Left forelimb (tissue), 1 donor: ENCODE measurements at places on chromosomes 6 and 20.
A peak's percentile ranks its signal among the peaks of the same experiment; 100 is the strongest.

- no peak for DNase-seq
Measured at GRCh38 chr6:25061289-25061936, 125.7 kb upstream of the RIPOR2 start.

DNA sequence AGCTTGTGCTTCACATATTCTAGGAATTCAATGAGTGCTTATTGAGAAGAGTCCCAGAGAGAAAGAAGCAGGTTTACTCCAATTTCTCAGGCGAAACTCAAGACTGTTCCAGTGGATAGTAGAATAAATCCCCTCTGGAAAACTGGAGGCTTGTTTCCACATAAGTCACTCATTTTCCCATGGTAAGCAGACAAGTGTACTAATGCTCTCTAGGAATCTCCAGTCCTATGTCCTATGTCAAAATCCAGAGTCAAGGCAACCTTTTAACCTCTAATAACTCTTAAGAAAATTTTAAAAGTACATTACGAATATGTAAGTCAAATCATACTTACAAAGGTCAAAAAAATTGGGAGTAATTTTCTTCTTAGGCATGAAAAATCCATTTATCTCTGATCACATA is 35.2 kb downstream of the SMLR1 start:
- DNase-seq: no peak

DNA sequence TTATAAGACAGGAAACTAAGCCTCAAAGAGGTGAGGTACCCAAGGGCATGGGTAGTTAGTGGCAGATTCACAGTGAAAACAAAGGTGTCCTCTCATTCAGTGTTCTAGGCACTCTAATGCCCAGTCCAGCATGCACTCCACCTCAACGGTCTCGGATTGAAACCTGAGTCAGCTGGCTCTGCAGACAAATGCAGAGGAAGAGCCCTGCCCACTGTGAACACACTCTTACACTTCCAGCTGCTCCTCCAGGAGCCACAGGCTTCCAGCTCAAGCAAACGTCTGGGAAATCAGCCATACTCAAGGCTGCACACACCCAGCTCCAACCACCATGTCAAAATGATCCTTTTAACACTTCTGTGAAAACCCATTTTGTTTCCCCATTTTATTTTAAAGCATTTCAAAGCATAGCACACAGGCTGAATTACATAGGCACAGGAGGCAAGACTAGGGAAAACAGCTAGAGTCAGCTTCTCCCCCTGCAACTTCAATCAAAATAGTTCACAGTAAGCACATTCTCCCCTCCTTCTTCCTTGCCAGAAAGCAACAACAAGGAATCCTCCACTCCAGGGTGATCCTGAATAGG is 3.0 kb upstream of the IL17A start:
- no peak for DNase-seq

DNA sequence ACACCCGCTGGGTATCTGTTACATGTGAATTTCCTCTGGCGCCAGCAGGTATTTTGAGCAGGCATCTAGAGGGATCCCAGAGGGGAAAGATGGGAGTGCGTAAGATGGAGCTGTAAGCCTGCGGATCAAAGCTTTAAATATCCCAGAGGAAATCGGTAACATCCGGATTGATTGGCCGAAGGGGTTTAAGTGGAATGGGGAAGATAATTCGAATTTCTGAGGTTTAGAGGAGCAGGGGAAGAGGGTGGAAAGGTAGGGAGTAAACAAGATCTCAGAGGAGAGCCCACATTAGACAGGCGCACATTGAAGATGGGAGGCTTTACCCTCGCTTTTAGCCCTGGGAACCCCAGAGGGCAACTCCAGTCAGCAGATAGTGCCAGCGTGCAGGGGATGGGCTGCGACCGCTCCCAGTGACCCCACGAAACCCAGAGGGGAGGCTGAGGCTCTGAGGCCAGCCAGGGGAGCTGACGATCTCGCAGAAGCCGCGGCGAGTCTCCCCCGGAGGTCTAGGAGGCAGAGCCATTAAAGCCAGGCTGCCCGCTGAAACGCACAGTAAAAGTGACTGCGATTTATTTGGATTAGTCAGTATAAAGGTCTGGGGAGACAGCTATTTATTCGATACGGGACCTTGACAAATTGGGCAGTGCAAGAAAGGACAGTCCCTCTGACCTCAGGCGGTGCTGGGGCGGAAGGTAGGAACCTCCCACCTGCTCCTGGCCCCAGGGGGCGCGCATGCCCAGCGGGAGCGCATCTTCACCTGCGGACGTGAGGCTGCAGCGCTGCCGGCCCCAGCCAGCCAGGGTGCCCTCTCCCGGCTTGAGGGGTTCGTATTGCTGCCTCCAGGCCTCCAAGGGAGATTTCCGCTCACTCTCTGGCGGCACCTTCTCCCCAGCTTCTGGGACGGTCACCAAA is 34.3 kb upstream of the TCF21 start:
- DNase-seq: no peak

DNA sequence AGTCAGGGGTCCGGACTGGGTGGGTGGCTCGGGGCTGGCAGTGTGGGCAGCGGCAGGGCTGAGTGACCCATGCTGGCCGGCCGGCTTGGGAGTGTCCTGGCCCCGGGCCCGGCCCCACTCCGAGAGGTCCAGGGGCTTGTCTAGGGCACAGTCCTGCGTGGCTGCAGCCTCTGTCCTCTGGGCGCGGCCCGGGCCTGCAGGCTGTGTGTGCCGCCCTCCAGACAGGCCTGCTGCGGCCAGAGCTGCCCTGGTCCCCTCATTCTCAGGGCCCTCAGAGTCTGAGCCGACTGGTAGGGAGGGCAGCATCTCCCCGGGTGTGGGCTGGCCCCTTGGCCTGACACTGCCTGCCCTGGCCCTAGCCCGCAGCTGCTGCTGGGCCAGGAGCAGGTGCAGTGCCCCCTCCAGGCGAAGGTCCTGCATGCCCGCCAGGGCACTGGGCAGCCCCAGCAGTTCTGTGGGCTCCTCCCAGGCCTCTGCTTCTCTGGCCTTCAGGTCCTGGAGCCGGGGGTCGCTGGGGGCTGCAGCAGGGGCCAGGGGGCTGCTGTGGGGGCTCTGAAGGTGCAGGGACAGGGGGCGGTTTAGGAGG is 6.9 kb upstream of the CABLES2 start:
- no peak for DNase-seq

DNA sequence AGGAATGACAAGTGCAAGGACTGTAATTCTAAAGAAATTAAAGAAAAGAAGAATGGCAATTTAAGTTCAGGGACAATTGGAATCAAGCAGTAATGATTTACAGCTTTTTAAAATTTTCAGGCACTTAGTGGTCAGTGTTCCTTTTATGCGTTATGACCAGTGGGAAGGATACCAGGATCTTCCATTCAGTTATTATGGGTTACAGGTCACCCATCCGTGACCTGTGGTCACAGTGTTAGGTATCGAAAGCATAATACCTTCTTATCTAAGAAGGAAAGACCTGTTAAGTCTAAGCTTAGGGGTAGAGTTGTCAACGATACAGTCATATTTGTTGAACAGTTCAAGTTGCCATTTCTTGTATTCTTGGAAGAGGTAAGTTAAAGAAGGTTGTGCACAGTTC is 253.8 kb downstream of the LAMA2 start:
- no peak for DNase-seq

DNA sequence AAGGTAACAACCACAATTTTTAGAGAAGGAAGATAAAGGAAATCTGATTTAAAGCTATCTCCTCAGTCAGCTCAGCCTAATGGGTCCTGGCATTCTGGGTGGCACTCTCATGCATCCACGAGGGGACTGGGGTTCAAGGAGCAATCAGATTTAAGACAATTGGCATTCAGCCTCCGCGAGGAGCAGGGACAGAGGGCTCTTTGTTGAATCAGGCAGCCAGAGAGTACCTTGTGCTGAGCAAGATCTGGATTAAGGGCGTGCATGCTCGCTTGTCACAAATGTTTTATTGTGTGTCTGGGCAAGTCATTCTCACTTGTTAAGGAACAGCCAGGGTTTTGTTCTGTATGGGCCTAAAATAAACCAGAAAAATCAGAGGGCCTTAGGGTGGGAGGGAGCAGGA is 475.3 kb upstream of the NRSN1 start:
- no peak for DNase-seq

DNA sequence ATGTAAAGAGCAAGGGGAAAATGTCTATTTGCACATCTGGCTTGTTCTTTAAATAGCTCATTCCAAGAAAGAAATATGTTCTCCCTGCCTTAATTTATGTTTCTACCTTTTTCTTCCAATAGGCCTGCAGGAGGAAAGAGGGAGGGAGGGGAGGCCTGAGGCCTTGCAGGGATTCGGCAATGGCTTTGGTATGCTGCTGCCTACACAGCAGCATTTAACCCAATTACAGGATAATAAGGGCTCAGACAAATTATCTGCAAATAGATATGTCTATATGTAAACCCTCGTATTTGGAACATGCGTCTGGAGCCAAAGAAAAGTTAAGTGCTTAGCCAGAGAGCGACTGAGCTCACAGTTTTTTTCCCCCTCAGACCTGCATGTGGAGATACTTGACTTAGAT is 277.2 kb downstream of the CDC5L start:
- no peak for DNase-seq

- DNase-seq: no peak
Measured at GRCh38 chr6:13420269-13420668, 67.1 kb downstream of the GFOD1 start.

GRCh38 chr20:36162272-36162966 is 7.9 kb downstream of the EPB41L1 start:
- DNase-seq: no peak

GRCh38 chr20:44394702-44395460 is 39.4 kb downstream of the HNF4A start:
- no peak for DNase-seq

DNA sequence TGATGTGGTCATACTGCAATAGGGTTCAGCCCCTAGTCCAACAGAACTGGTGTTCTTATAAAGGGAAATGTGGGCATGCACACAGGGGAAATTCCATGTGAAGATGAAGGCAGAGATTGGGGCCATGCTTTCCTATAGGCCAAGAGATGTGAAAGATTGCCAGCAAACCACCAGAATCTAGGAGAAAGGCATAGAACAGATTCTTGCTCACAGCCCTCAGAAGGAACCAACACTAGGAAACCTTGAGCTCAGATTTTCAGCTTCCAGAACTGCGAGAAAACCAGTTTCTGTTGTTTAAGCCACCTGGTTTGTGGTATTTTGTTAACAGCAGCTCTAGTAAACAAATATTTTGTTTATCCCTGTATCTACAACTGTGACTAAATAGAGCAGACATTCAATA is 197.6 kb upstream of the CITED2 start:
- no peak for DNase-seq

GRCh38 chr20:51359401-51359800 is 183.1 kb downstream of the NFATC2 start:
- no peak for DNase-seq

- no peak for DNase-seq
Measured at GRCh38 chr6:37287519-37288157, 29.7 kb upstream of the TMEM217 start.

DNA sequence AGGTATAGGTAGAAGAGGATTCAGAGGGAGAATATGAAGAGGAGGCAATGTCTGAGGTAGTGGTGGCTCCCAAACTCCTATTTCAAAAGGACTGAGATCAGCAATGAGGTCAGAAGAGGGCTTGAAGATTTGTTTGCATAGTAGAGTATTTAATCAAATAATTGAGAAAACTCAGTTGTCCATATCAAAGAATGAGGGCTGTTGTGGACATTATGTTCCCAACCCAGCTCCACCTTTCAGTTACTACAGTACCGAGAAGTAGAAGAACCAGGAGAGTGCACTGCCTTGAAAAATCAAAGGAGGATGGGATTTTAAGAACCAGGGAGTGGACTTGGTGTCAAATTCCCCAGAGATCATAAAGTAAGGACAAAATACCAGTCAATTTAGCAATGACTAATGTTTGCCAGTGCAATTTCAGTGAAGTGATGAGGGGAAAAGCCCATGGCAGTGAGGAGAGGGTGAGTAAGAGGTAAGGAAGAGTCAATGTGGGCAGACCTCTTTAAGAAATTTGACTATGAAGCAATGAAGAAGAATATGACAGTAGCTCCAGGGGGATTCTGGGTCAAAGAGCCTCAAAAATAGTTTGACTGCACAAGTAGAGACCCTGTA is 382.4 kb downstream of the PKHD1 start:
- DNase-seq: no peak

DNA sequence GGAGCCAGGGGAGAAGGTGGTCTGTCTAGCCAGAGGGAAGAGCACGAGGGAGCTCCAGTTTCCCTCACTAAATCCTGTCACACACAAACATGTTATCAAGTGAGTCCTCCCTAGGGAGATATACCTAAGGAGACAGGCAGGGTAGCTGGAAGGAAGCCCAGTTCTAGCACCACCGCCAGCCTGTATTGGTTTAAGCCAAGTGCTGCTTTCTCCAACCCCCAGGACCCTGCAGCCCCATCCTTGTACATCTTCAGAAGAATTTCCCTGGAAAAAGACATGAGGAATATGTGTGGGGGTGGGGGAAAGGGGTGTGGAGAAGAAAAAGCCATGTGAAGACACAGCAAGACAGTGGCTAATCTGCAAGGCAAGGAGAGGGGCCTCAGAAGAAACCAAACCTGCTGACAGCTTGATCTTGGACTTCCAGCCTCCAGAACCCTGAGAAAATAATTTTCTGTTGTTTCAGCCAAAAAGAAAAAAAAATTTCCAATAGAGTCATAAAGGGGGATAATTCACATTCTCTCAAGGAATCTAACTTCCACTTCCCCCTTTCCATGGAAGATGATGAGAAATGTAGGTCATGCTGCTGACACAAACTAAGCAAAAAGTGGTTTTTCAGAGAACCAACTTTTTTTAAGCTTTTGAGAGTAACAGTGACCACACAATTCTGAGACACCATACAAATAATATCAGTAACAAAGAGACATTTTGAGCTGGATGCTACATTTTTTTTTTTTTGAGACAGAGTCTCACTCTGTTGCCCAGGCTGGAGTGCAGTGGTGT is 103.2 kb upstream of the PRDM1 start:
- no peak for DNase-seq

- no peak for DNase-seq
Measured at GRCh38 chr6:150844371-150844770, 21.1 kb upstream of the MTHFD1L start.

DNA sequence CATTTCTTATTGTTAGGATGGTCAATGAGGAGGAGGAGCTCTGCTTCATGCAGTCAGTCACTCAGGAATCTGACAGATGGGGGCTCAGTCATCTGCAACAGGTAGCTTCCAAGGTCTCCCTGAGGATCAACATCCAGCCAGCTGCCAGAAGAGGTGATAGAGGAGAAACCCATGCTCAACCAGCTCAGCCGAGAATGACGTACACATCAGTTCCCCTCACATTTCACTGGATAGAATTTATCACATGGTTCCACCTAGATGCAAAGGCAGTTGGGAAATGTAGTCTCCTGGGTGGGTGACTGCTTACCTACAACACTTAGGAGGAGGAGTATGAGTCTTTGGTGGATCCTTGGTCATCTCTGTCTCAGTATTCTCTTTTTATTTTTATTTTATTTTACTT is 144.5 kb downstream of the CEBPB start:
- DNase-seq: no peak

GRCh38 chr20:59495894-59496510 is 108.3 kb upstream of the PHACTR3 start:
- peak; percentile 85 for DNase-seq
